ENCODE measurements at places on chromosomes 3 and 15. TPM values are rescaled to one million over a fixed set of nuclear protein-coding genes. Genes with fewer than 3 reads are reported as not detected.

Gene NEO1
- 0.70 TPM for polyA plus RNA-seq

Gene ZCWPW2
- 0.64 TPM for polyA plus RNA-seq

Gene CSPG5
- polyA plus RNA-seq: not detected

Gene CADPS
- not detected for polyA plus RNA-seq

Gene MESD
- polyA plus RNA-seq: 17.4 TPM

Gene CLRN1
- polyA plus RNA-seq: not detected

Measured in naive B cell (primary cell).